ENCODE measurements at places on chromosomes 3 and 15.

DNA sequence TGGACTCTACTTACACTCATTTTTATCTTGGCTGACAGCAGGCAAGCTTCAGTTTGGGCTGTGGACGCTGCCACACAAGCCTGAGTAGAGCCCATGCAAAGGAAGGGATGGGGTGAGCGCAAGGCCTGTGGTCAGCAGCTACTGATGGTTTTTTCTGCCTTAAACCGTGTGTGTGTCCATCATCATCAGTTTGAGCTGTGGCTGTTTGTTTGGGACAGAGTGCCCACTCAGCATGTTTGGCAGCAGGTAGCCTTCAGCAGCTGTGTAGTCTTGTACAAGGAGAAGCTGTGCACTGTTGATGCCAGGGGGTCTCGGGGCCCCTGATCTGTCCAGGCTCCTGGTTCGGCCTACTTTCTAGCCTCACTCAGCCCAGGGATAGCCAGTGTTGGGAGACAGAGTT is 3.5 kb downstream of the RBM15B start:
- no peak for DNase-seq

DNA sequence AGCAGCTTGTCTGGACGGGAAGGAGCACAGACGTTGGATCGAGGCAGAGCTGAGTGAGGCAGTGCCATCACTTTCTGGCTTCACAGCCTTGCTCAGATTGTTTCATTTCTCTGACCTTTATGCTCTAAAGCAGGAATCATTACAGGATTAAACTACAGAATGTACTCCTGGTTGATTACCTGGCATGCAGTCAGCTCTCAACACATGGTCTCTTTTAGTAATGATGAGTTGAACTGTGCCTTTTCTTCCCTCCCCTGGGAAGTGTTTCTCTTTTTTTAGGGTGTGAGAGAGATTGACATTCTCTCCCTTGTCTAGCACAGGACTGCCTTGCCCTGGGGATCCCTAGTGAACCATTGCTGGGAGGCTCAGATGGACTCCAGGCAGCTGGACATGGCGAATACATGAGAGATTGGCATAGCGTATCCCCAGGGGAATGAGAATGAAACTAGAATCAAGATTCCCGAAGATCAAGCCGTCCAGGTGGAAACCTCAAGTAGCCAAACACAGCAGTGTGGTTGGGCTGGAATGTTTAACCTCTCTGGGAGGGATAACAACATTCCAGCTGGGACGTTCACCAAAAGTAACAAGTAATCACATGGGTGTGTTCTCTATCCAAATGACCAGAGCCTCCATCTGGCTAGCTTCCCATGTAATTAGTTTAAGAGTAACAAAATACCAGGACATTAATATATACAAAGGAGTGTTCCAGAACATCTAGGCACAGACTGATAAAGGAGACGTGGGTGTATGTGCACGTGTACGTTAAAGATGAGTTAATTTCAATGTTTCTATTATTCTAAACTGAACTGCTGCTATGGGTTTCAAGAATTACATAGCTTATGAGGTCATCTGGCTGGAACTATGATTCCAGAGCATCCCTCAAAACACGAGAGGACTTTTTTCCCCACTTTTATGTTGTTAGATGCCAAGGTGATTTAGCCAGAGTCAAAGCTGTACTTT is 118.6 kb upstream of the NR2E3 start:
- DNase-seq: peak; percentile 69

DNA sequence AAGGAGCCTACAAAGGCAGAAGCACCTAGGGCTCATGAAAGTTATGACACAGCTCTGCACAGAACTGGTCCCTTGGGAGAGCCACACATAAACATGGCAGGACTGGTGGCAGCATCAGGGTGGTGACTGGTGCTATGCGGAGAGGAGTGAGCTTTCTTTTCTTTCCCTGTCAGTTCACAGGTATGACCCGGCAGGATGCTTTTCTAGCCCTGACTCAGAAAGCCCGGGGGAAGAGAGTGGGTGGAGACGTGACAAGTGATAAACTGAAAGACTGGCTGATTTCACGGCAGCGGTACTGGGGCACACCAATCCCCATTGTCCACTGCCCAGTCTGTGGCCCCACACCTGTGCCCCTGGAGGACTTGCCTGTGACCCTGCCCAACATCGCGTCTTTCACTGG is 103.0 kb downstream of the LARS2 start:
- DNase-seq: no peak

DNA sequence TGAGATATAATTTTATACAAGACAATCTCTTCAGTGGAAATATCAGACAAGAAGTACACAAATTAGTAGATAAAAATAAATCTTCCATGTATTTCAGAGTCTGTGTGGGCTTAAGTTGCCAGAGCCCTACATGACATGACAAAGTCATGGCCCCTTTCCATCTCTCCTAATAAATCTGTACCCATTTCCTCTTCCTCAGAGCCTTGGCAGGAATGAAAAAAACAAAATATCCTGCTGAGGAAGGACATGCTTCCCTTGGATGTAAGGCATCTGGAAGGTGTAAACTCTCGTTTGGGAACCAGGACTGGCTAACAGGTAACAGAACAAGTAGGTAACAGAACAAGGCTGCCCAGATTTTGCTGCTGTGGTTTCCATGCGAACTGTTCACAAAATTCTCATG is 148.1 kb downstream of the SNRK start:
- DNase-seq: no peak

DNA sequence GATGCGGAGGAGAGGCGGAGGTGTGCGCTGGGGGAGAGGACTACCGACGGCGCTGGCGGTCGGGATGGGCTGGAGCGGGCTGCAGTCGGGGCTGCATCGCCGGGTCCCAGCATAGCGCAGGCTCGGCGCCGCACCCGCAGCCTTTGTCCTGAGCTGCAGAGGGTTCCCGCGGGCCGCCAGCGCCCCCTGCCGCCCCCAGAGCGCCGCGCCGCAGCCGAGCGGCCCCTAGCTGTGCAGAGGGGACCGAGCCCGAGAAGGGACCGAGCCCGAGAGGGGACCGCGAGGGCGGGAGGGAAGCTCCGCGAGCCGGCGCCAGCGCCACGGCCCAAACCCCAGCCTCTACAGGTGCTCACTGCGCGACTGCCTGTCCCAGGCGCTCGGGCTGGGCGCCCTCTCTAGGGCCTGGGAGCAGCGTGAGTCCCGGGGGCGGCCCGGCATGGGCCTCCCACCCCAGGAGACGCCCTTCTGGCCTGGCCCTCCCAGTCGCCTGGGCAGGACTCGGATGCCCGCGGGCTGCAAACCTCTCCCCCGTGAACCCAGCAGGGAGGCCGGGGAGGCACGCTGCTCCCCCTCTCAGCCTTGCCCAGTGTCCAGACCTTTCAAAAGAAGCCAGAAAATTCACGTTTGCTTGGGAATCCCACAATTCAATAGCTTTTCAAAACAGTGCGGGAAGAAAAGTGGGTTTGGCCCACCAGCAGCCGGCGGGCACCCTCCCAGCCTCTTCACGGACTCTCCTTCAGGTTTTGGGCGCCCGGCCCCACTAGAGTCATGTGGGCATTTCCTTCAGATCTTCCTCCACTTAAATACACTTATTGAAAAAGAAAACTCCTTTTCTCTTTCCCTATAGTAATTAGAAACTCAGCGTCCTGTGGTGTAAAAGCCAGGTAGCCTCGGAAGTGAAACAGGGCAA is 134.7 kb downstream of the TPRA1 start:
- DNase-seq: peak; percentile 72

GRCh38 chr15:40040293-40040635 is 1.3 kb upstream of the SRP14 start:
- no peak for DNase-seq

GRCh38 chr15:38860674-38861073 is 296.1 kb upstream of the RASGRP1 start:
- DNase-seq: no peak

DNA sequence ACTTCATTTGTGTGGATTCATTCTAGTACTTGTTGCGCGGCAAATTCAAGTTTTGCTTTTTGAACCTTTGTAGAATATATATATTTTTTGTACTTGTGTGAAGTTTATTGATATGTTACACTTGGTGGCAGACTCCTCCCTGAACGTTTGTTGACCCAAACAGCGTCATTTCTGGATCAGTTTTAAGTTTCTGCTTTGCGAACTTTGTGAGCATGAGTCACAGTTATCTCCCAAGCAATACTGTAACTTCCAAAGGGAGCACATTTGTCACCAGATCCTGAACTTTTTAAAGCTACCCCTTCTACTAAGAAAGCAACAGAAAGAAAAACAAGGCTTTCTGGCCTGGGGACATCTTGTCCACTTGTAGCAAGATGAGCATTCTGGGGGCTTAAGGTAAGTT is 74.8 kb upstream of the CACNA2D3 start:
- no peak for DNase-seq

- DNase-seq: no peak
Observed at GRCh38 chr3:10010421-10010877, 15.8 kb upstream of the FANCD2 start.
